Immature natural killer cell (primary cell): ENCODE measurements at places on chromosomes 12 and 14. TPM values are rescaled to one million over a fixed set of nuclear protein-coding genes. Genes with fewer than 3 reads are reported as not detected.

- no peak overlapping the region for H3K4me3 ChIP-seq
- H3K4me1 ChIP-seq: no peaks in the 10 kb centered on the region
- H3K36me3 ChIP-seq: peaks cover 3% of the 10 kb centered on the region
Measured at GRCh38 chr12:46084666-46085631, 94.6 kb upstream of the SCAF11 start.

Gene DTX3
- 9.5 TPM for polyA plus RNA-seq

DNA sequence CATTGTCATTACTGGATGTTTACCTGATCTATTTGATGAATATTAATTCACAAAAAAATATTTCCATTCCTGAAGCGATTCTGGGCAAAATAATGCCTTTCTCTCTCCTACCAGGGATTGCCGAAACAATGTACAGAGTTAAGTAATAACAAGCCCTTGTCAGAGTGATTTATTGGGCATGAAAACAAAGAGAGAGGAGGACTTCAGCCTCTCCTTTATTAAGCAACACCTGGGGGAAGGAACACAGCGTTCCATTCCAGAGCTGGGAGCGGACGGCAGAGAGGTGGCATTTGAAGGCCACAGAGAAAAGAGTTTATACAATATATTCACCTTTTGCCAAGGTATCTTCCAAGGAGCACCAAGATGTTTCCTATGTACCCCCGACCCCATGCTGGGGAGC lies 165.8 kb downstream of the KSR2 start:
- H3K36me3 ChIP-seq: no peaks in the 10 kb centered on the region
- no peaks in the 10 kb centered on the region for H3K4me1 ChIP-seq
- DNase-seq: no peak
- no peak overlapping the region for H3K4me3 ChIP-seq
- no peak overlapping the region for H3K27ac ChIP-seq

Gene PELI2
- 2.7 TPM for polyA plus RNA-seq

DNA sequence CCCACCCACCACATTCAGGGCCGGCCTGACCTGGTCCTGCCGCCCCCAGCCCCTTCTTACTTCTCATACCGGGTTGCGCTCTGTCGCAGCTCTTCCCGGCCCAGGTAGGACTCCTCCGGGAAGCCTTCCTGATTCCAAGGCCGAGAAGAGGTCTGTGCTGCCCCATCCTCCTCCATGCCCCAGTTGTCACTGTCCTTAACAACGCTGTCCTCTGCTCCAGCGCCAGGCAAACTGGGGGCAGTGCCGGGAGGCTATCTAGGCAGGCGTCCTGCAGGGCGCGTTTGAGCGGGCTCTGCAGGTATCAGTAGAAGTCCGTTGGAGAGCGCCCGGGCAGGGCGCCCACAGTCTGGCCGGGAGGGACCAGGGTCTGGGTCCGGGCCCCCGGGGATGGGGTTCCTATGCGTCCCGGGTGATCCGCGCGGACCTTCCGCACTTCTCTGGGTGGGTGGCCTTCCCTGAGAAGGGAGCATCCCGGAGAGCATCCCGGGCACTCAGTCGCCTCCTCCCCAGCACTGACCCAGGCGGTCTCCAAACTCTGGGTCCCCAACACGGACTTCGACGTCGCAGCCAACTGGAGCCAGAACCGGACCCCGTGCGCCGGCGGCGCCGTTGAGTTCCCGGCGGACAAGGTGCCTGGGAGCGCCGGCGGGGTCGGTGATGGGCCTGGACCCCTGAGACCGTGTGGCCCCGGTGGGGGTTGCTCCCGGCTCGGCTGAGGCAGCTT lies 900 bp downstream of the AMN start:
- peaks cover 1% of the 10 kb centered on the region for H3K27me3 ChIP-seq
- H3K4me3 ChIP-seq: no peak overlapping the region
- DNase-seq: no peak

Gene MANSC4
- not detected for polyA plus RNA-seq

Gene PMEL
- not detected for polyA plus RNA-seq

- H3K36me3 ChIP-seq: no peaks in the 10 kb centered on the region
- no peak overlapping the region for H3K4me3 ChIP-seq
- no peak overlapping the region for H3K27ac ChIP-seq
- H3K27me3 ChIP-seq: peaks cover 1% of the 10 kb centered on the region
- no peak for DNase-seq
- no peaks in the 10 kb centered on the region for H3K4me1 ChIP-seq
Measured at GRCh38 chr12:47852096-47852571, 32.4 kb upstream of the HDAC7 start.

DNA sequence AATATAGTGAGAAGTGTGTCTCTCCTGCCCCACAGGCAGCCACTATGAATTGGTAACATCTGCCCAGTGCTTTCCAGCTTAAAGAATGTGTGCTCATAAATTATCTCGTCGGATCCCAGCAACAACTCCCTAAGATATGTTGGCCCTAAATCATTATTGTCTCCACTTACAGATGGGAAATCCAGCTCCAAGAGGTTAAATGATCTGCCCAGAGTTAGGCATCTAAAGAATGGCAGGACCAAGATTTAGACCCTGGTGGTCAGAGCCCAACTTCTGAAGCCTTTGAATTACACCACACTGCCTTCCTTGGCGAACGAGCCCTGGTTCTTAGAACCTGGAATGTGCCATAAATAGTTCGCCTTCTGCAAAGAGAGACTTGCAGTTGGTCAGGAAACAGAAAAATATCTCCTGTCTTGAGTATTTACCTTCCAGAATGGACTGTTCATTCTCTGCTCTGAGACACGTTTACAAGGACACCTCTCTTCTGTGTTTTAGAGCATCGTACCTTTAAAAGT lies 20.1 kb upstream of the PLEK2 start:
- peaks cover 2% of the 10 kb centered on the region for H3K27me3 ChIP-seq
- no peaks in the 10 kb centered on the region for H3K36me3 ChIP-seq
- H3K27ac ChIP-seq: no peak overlapping the region
- no peaks in the 10 kb centered on the region for H3K4me1 ChIP-seq
- H3K4me3 ChIP-seq: no peak overlapping the region

Gene RNASE7
- not detected for polyA plus RNA-seq

Gene PSMA6
- 537 TPM for polyA plus RNA-seq

GRCh38 chr12:52444647-52445595 lies 7.0 kb downstream of the KRT6B start:
- H3K36me3 ChIP-seq: no peaks in the 10 kb centered on the region
- DNase-seq: no peak
- no peak overlapping the region for H3K27ac ChIP-seq
- no peak overlapping the region for H3K4me3 ChIP-seq
- H3K27me3 ChIP-seq: peaks cover 6% of the 10 kb centered on the region

Gene PTCSC3
- not detected for polyA plus RNA-seq

Gene ANKS1B
- not detected for polyA plus RNA-seq

DNA sequence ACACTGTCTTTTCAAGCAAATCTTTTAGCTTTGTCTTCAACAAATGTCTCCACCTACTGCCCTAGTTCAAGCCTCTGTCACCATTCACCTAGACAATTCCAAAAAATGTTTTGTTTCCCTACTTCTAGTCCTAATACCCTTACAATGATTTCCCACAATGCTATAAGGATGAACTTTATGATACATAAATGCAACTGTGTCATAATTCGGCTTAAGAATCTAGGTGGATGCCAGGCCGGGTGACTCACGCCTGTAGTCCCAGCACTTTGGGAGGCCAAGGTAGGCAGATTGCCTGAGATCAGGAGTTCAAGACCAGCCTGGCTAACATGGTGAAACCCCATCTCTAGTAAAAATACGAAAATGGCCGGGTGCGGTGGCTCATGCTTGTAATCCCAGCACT lies 20.7 kb upstream of the CREBL2 start:
- H3K36me3 ChIP-seq: no peaks in the 10 kb centered on the region
- no peak overlapping the region for H3K4me3 ChIP-seq
- no peaks in the 10 kb centered on the region for H3K4me1 ChIP-seq
- DNase-seq: no peak
- H3K27me3 ChIP-seq: peaks cover 2% of the 10 kb centered on the region

Gene OR4N5
- not detected for polyA plus RNA-seq

Gene KRT6C
- not detected for polyA plus RNA-seq

Gene AMDHD1
- 2.1 TPM for polyA plus RNA-seq

GRCh38 chr14:95182379-95182778 lies 25.1 kb upstream of the DICER1 start:
- H3K36me3 ChIP-seq: peaks cover 8% of the 10 kb centered on the region
- H3K27ac ChIP-seq: no peak overlapping the region
- DNase-seq: no peak
- no peaks in the 10 kb centered on the region for H3K4me1 ChIP-seq
- H3K27me3 ChIP-seq: peaks cover 17% of the 10 kb centered on the region

- H3K27me3 ChIP-seq: peaks cover 2% of the 10 kb centered on the region
- no peaks in the 10 kb centered on the region for H3K4me1 ChIP-seq
- H3K36me3 ChIP-seq: no peaks in the 10 kb centered on the region
- H3K27ac ChIP-seq: no peak overlapping the region
- DNase-seq: no peak
- no peak overlapping the region for H3K4me3 ChIP-seq
Measured at GRCh38 chr12:127496255-127496654, 770.7 kb upstream of the TMEM132C start.

Gene C1QL4
- not detected for polyA plus RNA-seq

DNA sequence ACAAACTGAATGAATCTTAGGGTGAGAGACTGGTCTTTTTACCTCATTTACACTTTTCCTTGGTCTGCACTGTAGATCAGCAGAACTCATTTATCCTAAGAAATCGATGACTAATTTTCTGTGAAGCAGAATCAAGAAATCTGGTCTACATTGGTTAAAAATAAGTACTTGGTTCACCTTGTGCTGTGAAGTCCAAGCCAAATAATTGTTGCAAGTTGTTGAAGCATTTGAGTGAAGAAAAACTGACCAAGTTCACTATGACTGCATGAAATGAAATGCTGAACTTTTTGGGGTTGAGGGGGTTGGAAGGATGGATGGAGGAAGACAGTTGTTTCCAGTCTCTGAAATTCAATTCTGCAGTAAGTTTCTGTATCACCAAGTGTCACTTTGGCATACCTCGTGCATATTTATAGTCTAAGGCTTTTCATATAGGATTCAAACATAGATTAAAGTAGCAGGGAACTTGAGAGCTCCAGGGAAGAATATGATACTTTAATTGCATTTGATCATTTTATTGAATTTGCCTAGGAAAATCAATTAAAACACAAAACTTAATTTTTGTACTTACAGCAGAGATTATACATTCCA lies 75.0 kb downstream of the FAR2 start:
- no peak overlapping the region for H3K4me3 ChIP-seq
- DNase-seq: no peak
- H3K4me1 ChIP-seq: no peaks in the 10 kb centered on the region
- no peaks in the 10 kb centered on the region for H3K27me3 ChIP-seq
- no peaks in the 10 kb centered on the region for H3K36me3 ChIP-seq

Gene ADCY6
- not detected for polyA plus RNA-seq

GRCh38 chr12:130956456-130957303 lies 3.0 kb downstream of the ADGRD1 start:
- H3K4me3 ChIP-seq: no peak overlapping the region
- DNase-seq: no peak
- no peaks in the 10 kb centered on the region for H3K36me3 ChIP-seq
- no peak overlapping the region for H3K27ac ChIP-seq
- peaks cover 8% of the 10 kb centered on the region for H3K27me3 ChIP-seq
